ENCODE measurements at places on chromosomes 16 and 17.

DNA sequence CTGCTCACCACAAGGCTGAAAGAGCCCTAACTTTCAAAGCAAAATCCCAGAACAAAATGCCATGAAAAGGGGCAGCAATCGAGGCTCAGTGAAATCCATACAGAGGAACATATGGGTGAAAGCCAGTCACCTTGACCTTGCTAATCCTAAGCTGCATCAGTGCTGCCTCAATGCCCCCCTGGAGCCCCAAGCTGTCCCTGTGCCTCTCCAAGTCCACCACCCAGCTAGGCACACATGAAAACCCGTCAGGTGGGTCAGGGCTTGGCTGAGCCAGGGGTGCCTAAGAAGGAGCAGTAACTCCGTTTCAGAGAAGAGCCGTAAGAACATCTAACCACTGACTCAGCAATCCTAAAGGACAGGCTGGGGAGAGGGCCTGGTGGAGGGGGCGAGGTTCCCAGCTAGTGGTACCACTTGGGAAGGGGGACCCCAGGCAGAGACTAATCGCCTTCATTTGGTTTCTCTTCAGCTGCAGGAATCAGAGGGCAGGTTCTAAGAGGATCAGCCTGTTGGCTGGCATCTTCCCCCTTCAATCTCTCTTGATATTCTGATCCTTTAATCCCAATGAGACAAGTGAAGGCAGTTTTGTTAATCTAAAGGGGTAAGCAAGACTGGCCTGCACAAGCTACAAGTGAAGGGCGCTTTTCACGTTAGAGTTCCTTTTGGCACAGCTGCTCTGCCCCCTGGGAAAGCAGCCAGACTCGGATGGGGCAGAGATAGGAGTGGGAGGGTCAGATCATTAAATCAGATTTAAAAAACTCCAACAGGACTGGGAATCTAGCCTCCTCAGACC, 7.6 kb downstream of the PITPNA start:
- DNase-seq = no peak

- DNase-seq = no peak
Observed at GRCh38 chr16:9869776-9870175, 312.5 kb downstream of the GRIN2A start.

- no peak for DNase-seq
Observed at GRCh38 chr16:78607022-78607421, 507.6 kb downstream of the WWOX start.

DNA sequence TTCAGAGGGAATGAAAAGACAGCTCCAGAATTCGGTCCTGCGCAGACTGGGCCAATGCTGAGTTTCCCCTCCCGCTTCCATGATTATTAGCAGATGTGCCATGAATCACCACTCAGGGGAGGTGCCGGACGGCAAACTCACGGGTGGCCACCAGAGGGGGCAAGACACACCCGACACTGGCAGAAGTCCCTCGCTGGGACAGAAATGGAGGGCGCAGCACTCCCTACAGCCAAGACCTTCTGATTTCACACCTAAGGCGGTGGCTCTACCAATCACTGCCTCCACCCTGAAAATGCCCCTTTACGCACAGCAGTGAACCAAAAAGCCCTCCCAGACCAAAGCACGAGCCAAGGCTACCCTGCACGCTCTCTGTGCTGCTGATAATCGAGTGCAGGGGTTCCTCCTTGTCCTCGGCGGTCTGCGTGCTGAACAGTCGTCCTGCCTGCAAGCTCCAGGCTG, 26.8 kb downstream of the TRAP1 start:
- DNase-seq = peak; percentile 78

GRCh38 chr17:38727736-38728135, 2.4 kb upstream of the CISD3 start:
- DNase-seq = no peak

DNA sequence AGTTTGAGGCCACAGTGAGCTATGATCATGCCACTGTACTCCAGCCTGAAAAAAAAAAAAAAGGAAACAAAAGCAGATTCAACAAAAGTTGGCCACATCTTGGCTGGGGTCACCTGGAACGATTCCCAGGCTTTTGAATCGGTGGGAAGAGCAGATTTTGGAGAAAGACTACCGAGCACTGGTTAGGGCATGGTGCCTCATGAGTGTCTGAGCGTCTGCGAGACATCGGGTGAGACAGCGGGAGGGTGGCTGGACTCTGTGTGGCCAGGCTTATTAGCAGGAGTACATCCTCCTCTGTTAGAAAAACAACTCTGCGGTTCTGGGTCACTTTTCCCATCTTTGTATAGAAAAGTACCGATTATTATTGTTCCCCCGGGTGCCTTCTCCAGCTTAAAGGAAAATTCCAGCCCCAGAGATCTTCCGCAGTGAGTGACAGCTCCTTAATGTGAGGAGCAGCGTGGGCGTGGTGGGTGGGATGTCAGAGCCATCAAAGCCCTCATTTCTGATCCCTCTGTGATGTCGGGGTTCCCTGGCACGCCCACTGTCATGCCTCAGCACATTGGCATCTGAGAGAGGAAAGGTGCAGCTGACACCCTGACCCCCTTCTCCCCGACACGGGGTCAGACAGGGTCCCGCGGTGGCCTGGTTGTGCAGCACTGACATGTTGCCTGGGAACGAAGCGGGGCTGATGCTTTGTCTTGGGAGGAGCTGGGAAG, 6.9 kb downstream of the RGS9 start:
- no peak for DNase-seq

DNA sequence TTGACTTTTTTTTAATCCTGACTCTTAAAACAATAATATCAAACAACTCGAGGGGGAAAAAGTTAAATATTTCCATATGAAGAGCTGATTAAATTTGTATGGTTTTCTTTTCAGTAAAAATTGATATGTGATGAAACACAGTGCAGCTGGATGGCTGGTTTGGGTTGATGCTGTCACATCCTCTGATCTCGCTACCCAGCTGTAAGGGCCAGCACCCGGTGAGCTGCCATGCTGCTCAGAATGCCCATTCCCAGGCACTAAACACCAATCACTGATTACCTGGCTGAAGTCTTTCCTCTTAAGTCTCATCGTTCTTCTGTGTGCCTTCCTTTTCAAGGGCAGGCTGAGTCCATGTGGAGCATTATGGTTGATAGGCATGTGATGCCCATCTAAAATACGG, 234.3 kb downstream of the IRX3 start:
- no peak for DNase-seq

DNA sequence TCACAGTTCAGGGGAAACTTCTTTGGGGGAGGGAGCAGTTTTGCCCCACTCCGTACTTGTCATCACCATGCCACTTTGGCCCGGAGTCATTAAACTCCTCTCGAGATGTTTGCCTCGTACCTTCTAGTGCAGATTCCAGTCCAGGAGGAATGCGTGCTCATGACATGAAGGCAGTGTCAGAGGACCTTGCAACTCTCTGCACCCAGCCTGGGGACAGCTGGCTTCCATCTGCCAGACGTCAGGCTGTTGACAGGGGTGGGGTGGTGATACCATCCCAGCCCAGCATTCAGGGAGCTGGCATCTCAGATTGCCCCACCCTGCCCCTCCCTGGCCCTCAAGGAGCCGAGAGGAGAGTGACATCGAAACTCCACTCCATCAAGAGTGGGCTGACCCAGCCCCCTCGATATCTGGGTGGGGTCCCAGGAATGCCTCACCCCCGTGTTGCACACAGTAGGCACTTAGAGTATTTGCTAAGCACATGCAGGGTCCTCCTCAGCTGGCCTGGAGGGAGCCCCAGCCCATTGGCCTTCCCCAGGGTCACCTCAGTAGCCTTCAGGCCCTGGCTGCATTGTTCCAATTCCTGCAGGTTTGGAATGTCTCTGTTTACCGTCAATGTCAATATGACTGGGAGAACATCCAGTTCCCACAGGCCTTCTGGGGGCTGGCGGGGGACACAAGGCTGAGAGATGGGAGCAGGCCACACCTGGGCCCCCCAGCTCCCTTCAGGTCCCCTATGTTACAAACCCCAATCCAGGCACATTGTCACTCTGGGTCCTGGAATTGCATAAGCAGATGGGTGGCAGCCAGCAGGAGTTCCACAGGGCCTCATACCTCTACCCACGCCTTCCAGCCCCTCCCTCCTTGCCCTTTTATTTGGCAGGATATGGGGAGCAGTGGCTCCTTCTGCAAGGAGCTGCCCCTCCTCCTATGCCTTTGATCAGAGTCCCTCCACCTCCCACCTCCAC, 21.3 kb upstream of the EMP2 start:
- no peak for DNase-seq

DNA sequence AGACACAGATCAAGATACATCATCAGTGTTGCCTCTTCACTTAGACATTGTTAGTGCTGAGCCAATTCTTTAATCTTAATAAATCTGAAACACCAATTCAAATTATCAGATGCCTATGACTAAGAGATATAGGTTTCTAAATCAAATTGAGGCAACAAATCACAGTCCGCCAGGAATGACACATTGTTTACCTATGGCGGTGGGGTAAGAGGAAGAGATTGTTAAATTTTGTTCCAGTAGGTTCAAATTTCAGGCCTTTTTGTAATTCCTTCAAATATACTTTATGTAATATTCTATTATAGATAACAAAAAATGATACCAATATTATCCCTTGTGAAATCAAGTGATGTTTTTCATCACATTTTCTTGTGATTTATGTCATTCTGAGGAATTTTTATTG, 145.9 kb downstream of the CDH8 start:
- DNase-seq = no peak

GRCh38 chr17:7897773-7898172, 9.2 kb downstream of the CHD3 start:
- no peak for DNase-seq

DNA sequence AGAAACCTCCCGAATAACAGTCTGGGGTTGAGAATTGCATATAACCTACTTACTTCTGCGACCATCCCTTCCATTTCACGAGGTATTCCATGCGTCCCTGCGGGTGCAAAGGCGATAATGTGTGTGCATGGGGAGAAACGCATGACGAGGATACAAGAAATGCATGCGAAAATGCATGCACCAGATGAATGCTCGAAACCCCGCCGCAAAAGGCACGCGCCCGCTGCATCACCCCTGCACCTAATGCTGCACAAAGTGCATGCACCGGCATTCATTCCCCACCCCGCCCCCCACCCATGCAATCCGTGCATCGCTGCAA, 474 bp downstream of the CBX8 start:
- DNase-seq = no peak

Data from kidney glomerular epithelial cell (primary cell).